Lung (tissue), 17 donors: ENCODE measurements at places on chromosomes 6 and 20. TPM values are rescaled to one million over a fixed set of nuclear protein-coding genes. Genes with fewer than 3 reads are reported as not detected.

DNA sequence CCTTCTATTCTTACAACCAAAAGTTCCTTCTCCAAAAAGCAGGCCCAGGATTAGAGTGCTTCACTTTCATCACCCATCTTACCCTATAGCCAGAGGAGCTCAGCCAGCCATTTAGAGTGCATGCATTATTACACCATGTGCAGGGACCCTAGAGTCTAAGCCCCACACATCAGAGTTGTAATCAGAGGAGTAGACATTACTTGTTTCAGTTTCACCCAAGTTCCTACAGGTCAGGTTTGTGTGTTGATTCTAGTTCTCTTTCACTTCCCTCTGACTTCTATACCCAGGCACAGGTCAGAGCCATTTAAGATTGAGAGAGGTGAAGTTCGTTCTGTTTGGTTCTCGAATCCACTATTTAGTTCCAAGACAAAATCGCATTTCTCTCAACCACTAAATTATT is 16.3 kb upstream of the ARFGEF3 start:
- no peak for DNase-seq
- no peaks in the 10 kb centered on the region for H3K27me3 ChIP-seq
- no peak overlapping the region for H3K4me3 ChIP-seq
- H3K4me1 ChIP-seq: no peaks in the 10 kb centered on the region

The AVP gene
- polyA plus RNA-seq: not detected

- no peak overlapping the region for H3K27ac ChIP-seq
- H3K4me1 ChIP-seq: no peaks in the 10 kb centered on the region
- H3K4me3 ChIP-seq: no peak overlapping the region
- DNase-seq: no peak
- H3K27me3 ChIP-seq: no peaks in the 10 kb centered on the region
- H3K36me3 ChIP-seq: no peaks in the 10 kb centered on the region
Measured at GRCh38 chr6:104409913-104410312, 449.8 kb downstream of the HACE1 start.

GRCh38 chr20:62589150-62589498 is 53.2 kb upstream of the SLCO4A1 start:
- H3K4me3 ChIP-seq: no peak overlapping the region
- no peaks in the 10 kb centered on the region for H3K36me3 ChIP-seq

DNA sequence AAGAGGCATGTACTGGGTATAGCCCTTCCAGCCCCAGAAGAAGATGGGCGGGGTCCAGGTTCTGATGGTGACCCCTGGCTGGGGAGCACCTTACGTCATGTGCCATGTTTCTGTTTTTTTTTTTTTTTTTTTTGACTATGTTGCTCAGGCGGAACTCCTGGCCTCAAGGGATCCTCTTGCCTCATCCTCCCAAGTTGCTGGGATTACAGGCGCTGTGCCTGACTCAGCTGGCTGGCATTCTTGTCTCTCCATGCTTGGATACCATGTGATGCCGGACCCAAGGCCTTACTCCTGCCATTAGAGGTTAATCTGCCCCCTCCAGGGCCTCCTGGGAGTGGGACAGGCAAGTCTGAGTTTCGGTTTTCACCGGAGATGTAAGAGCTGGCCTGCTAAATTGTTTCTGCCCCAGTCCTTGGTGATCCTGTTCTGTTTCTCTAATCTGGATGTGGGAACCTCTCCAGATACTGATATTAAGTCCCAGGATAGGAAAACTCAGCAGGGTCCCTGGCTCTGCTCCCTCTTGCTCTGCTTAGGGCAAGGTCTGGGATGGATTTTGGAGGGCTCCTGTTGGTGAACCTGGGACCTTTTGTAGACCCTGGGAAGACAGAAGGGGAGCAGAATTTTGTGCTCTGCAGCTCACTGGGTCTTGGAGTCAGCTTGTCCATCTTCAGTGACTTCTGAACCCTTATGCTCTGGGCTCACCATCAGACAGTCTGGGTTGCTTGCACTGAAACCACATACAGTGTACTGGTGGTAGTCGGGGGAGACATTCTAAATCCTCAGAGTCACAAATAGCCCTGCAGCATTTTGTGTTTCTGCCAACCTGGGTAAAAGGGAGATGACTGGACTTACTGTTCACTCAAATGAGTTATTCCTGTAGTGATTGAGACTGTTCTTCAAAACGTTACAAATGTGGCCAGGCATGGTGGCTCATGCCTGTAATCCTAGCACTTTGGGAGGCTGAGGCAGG is 45.1 kb downstream of the PTK7 start:
- no peak overlapping the region for H3K4me3 ChIP-seq
- H3K4me1 ChIP-seq: no peaks in the 10 kb centered on the region
- no peaks in the 10 kb centered on the region for H3K27me3 ChIP-seq
- peak overlapping the region; percentile 35 for H3K27ac ChIP-seq
- DNase-seq: peak; percentile 66

GRCh38 chr6:130118236-130118635 is 99.9 kb downstream of the L3MBTL3 start:
- H3K36me3 ChIP-seq: no peaks in the 10 kb centered on the region
- peaks cover 10% of the 10 kb centered on the region for H3K4me1 ChIP-seq
- H3K27me3 ChIP-seq: no peaks in the 10 kb centered on the region
- no peak for DNase-seq
- H3K4me3 ChIP-seq: no peak overlapping the region

DNA sequence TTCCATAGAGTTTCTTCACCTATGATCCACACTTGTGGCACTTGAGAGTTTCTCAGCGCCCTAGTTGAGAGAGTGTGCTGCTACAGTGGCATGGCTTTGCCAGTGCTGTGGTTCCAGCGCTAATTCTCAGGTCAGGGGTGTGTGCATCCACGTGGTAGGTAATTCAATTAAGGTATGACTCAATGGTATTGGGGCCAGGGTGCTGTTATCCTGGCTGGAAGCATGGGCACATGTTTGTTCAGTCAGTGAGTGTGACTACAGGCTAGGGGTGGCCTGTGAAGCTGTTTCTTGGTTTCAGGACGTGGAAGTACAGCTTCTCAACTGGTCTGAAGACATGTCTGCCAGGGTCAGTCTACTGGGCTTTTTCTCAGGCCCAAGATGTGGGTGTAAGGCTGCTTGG is 3.0 kb upstream of the SEMG2 start:
- H3K27me3 ChIP-seq: peaks cover 10% of the 10 kb centered on the region
- peaks cover 2% of the 10 kb centered on the region for H3K4me1 ChIP-seq
- DNase-seq: no peak
- no peaks in the 10 kb centered on the region for H3K36me3 ChIP-seq
- H3K27ac ChIP-seq: no peak overlapping the region

GRCh38 chr6:72042088-72042487 is 155.7 kb downstream of the RIMS1 start:
- H3K4me1 ChIP-seq: no peaks in the 10 kb centered on the region
- H3K4me3 ChIP-seq: no peak overlapping the region
- DNase-seq: peak; percentile 53
- no peaks in the 10 kb centered on the region for H3K27me3 ChIP-seq

DNA sequence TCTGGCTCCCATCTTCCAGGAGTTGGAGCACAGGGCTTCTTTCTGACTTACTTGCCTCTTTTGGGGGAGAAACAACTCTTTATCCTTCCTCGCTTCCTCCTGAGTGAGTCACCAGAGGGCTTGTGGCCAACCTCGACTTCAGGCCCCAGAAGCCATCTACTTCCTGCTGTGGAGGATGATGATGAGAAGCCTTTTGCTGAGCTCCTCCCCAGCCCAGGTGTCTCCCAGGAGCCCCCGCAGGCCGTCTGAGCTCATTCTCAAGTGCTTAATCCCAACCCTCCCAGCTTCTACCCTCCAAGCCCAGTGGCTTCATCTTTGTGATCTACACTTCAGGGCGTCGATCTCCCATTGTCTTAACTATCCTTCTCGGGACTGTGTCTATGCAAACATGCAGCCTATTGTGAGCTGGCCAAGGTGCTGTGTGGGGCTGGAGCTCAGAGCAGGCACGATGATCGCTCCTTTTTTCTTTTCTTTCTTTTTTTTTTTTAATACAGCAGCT is 27.9 kb downstream of the SDCBP2 start:
- H3K27ac ChIP-seq: no peak overlapping the region
- no peaks in the 10 kb centered on the region for H3K4me1 ChIP-seq
- DNase-seq: no peak
- H3K36me3 ChIP-seq: no peaks in the 10 kb centered on the region

DNA sequence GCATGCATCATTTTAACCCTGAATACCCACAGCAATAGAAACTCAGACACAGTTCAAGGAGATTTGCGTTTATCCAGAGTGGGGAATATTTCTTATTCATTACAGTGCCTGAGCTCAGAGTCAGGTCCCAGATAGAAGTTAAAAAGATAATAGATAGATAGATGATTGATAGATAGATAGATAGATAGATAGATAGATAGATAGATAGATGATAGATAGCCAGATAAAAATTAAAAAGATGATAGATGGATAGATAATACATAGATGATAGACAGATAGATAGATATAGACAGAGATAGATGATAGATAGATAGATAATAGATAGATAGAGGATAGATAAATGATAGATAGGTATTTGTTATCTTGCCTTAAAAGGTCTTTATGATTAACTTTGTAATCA is 184.7 kb downstream of the MYLK4 start:
- H3K27me3 ChIP-seq: no peaks in the 10 kb centered on the region
- DNase-seq: no peak
- no peaks in the 10 kb centered on the region for H3K36me3 ChIP-seq
- no peak overlapping the region for H3K27ac ChIP-seq
- H3K4me3 ChIP-seq: no peak overlapping the region
- H3K4me1 ChIP-seq: peaks cover 17% of the 10 kb centered on the region

The ACTL10 gene
- polyA plus RNA-seq: 1.3 TPM

DNA sequence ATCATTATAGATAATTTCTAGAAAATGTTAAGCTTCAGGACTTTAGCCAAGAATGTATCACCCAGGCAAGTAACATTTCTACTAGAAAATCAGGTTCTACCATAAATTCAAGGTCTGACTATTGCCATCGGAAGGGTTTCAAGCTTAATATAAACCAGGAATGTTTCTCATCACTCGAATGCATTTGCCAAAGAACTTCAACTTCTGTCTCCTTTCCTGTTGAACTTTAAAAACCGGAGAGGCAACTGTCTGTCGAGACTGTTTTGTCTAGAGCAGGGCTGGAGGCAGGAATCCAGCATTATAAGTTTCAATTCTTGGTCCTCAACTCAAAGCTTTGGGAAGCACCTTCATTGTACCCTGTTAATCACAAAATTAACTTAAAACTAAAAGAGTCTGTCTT is 264.7 kb downstream of the ZNF217 start:
- no peaks in the 10 kb centered on the region for H3K27me3 ChIP-seq
- DNase-seq: no peak
- no peak overlapping the region for H3K4me3 ChIP-seq

DNA sequence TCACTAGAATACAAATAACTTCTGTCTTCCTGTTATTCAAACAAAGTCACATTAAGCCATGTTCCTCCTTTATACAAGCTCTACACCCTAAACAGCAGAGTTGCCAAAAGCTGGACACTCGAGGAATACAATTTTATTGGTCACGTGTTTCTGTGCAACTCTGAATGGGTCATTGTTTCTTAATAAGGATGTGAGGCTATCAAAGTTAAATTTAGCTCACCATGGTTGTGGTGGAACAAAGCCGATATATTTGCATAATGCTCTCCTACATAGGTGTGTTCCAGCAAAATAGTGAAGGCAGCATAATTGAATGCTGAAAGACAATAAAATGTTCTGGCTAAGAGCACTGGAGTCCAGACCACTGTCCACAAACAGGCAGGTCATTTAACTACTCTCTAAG is 36.9 kb upstream of the CD2AP start:
- no peak overlapping the region for H3K27ac ChIP-seq
- no peak overlapping the region for H3K4me3 ChIP-seq
- DNase-seq: no peak
- H3K36me3 ChIP-seq: no peaks in the 10 kb centered on the region

The SPATA25 gene
- 0.77 TPM for polyA plus RNA-seq

The STMND1 gene
- 4.6 TPM for polyA plus RNA-seq

- DNase-seq: no peak
- no peaks in the 10 kb centered on the region for H3K36me3 ChIP-seq
- H3K4me3 ChIP-seq: no peak overlapping the region
- H3K27ac ChIP-seq: no peak overlapping the region
Measured at GRCh38 chr6:135555550-135555949, 58.0 kb upstream of the AHI1 start.

GRCh38 chr6:170057961-170058877 is 232.7 kb downstream of the DLL1 start:
- H3K27ac ChIP-seq: no peak overlapping the region
- no peak for DNase-seq
- peaks cover 12% of the 10 kb centered on the region for H3K27me3 ChIP-seq

The EGFL8 gene
- polyA plus RNA-seq: 3.8 TPM

DNA sequence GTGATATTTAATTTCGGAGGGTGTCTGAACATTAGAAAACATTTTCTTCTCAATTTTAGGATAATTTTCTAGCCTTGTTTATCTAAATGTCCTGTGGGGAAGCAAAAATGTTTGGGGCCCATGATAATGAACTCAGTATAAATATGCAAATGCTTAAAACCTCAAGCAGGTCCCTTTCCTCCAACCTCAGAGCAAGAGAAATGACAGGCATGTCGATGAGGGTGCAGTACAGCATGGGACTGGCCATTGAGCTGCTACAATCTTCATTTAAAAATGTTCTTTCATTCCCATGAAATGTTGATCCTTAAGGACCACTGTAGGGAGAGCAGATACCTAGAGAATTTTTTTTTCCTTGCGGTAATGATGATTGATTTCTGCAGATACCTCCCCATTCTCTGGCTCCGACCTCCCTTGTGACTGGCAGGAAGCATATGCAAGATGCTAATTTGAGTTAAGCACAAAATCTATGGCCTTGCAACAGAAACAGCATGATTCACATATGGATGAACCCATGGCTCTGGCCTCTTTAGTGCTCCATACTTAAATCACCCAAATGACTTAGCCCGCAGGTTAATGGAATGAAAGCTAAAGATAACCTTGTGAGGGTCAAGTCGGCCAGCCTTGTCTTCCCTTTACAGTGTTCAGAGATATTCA is 243.3 kb downstream of the SOX4 start:
- H3K36me3 ChIP-seq: no peaks in the 10 kb centered on the region
- no peak overlapping the region for H3K4me3 ChIP-seq
- no peak for DNase-seq

GRCh38 chr6:162478192-162478671 is 249.3 kb downstream of the PRKN start:
- H3K27me3 ChIP-seq: no peaks in the 10 kb centered on the region
- H3K4me3 ChIP-seq: no peak overlapping the region
- no peaks in the 10 kb centered on the region for H3K4me1 ChIP-seq
- H3K27ac ChIP-seq: no peak overlapping the region
- no peak for DNase-seq

GRCh38 chr6:111685058-111685457 is 79.4 kb upstream of the TRAF3IP2 start:
- peak overlapping the region; percentile 36 for H3K27ac ChIP-seq
- no peak for DNase-seq
- H3K4me3 ChIP-seq: no peak overlapping the region
- no peaks in the 10 kb centered on the region for H3K27me3 ChIP-seq
- H3K36me3 ChIP-seq: peaks cover 5% of the 10 kb centered on the region

The ZBP1 gene
- 5.3 TPM for polyA plus RNA-seq

- H3K4me1 ChIP-seq: no peaks in the 10 kb centered on the region
- no peaks in the 10 kb centered on the region for H3K36me3 ChIP-seq
- H3K27me3 ChIP-seq: no peaks in the 10 kb centered on the region
- no peak overlapping the region for H3K27ac ChIP-seq
- peak; percentile 39 for DNase-seq
Measured at GRCh38 chr6:44630125-44631028, 242.9 kb downstream of the CDC5L start.

The UCKL1 gene
- 34.8 TPM for polyA plus RNA-seq

The MARCKS gene
- 67.4 TPM for polyA plus RNA-seq

- no peak overlapping the region for H3K27ac ChIP-seq
- no peaks in the 10 kb centered on the region for H3K27me3 ChIP-seq
- peaks cover 33% of the 10 kb centered on the region for H3K4me1 ChIP-seq
Measured at GRCh38 chr6:36130667-36131510, 576 bp downstream of the MAPK13 start.

The OPRL1 gene
- 0.45 TPM for polyA plus RNA-seq

The GPSM3 gene
- polyA plus RNA-seq: 40.7 TPM

The COL9A1 gene
- polyA plus RNA-seq: 0.02 TPM
